ENCODE measurements at places on chromosomes 13 and 19. TPM values are rescaled to one million over a fixed set of nuclear protein-coding genes. Genes with fewer than 3 reads are reported as not detected.

The CFAP97D2 gene
- total RNA-seq: not detected

DNA sequence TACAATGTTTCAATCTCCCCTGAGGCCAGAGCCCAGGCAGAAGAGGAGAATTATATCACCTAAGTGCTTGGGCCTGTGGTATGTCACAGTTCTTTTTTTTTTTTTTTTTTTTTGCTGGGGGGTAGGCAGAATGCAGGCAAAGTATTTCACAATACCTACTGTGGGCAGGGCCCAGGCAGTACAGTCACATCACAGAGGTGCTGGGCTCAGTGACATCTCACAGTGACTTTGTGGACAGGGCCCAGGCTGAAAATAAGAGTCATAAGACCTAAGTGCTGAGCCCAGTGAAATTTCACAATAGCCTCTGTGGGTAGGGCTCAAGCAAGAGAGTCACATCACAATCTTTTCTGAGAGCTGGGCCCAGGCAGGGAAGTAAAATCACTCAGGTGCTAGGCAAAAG lies 15.9 kb upstream of the ZNF208 start:
- no peaks in the 10 kb centered on the region for H3K36me3 ChIP-seq
- no peak for DNase-seq
- no peaks in the 10 kb centered on the region for H3K27me3 ChIP-seq

DNA sequence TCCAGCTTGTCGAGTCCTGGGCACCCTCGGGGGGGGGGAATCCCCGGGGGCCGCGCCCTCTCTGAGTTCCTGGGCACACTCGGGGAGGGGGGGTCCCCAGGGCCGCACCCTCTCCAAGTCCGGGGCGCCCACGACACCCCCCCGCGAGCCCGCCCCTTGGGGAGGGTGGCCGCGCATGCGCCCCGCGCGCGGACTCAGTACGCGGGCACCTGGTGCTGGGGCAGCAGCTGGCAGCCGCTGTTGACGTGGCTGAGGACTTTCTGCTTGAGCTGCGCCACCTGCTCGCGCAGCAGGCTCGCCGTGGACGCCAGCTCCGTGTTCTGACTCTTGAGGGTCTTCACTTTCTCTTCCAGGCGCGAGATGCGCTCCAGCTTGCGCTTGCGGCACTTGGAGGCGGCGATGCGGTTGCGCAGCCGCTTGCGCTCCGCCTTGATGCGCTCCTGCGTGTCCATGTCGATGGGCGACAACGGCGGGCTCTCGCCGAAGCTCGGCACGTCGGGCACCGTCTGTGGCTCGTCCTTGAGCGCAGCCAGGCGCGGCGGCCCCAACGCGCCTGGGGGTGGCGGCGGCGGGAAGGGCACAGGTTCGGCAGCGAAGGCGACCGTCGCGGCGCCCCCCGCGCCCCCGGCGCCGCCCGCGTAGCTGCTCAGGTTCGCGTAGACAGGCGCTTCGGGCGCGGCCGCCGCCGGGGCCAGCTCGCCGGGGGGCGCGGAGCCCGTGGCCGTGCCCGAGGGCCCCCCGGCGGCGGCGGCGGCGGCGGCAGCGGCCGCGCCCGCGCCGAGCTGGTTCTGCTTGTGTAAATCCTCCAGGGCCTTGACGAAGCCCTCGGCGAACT lies 958 bp downstream of the JUND start:
- peaks cover 33% of the 10 kb centered on the region for H3K4me1 ChIP-seq
- DNase-seq: peak; percentile 76
- H3K27ac ChIP-seq: peak overlapping the region; percentile 98
- peaks cover 44% of the 10 kb centered on the region for H3K36me3 ChIP-seq
- H3K27me3 ChIP-seq: no peaks in the 10 kb centered on the region

GRCh38 chr13:80166352-80166751 lies 174.6 kb downstream of the SPRY2 start:
- no peaks in the 10 kb centered on the region for H3K27me3 ChIP-seq
- no peak overlapping the region for H3K4me3 ChIP-seq
- H3K4me1 ChIP-seq: no peaks in the 10 kb centered on the region
- no peak for DNase-seq

DNA sequence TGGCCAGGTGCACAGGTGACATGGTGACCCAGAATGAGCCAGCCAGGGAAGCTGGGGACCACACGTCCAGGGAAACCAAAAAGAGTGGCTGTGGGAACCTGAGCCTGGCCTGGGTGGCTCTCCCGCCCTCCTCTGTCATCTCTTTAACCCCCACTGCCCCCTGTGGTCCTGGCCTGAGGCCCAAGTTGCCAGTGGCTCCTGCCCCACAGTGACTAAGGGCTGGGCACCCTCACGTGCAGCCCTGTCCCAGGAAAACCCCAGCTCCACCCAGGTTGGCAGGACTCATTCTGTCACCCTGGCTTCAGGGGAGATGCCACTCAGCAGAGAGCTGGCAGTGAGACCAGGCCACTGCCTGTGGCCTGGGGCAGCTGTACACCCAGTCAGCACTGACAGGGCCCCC lies 30.6 kb upstream of the ISYNA1 start:
- H3K36me3 ChIP-seq: peaks cover 16% of the 10 kb centered on the region
- no peak overlapping the region for H3K27ac ChIP-seq
- H3K4me3 ChIP-seq: no peak overlapping the region
- H3K4me1 ChIP-seq: peaks cover 10% of the 10 kb centered on the region
